ENCODE measurements at places on chromosomes 11 and 22.

DNA sequence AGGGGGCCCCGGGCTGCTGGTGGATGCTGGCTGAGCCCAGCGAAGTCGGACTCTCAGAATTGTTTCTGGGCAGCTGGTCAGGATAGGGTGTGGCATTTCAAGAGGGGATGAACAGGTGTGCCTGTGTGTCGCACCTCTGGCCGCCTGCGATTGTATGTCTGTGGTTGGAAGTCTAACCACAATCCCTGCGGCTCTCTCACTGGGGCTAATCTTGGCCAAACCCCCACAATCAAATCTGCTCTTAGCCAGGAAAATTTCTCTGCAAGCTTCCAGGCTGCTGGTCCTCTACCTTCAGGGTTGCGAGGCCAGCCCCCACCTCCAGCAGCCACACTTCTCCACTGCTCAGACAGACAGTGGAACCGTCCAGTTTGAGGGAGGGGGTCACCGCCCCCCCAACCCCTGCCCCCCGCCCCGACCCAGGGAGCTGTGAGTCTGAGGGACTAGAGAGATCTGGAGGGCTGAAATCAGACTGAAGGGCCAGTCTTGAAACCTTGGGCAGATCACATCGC, 953 bp downstream of the ATG16L2 start:
- no peak for DNase-seq

GRCh38 chr22:35473971-35474370, 66.7 kb upstream of the RASD2 start:
- DNase-seq, result no peak

DNA sequence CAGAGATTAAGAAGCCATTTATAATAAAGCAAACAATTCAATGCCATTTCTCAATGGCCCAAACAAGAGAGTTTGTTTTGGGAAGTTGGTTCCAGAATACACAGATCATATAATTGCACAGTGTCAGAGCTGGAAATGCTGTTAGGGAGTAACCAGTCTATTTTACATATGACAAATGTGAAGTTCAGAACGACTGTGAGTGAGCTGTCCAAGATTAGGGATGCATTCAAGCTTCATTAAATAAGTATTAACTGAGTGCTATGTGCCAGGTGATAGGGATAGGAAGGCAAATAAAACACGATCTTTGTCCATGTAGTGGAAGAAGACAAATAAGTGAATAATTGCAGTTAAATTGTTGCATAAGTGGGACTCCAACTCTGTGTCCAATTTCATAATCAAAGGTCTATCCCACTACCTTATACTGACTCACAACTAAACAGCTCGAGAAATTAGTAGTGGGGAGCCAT, 33.1 kb upstream of the PICALM start:
- DNase-seq, result no peak

DNA sequence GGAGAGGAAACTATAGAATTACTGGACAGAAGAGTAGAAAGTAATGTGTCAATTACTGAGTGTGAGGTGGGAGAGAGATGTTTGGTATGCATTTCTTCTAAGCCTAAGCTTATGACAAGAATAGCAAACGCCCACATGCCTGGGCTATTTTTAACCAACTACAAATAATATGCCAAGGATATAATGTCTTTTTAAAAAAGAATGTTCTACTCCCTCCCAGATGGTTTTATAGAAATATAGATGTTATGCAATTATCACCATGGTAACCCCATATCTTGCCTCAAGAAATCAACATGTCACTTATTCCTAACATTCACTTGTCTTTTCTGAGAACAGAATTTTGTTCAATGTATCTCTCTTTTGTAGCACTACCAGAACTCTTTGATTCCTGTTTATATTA, 996.7 kb upstream of the CHORDC1 start:
- DNase-seq, result no peak

DNA sequence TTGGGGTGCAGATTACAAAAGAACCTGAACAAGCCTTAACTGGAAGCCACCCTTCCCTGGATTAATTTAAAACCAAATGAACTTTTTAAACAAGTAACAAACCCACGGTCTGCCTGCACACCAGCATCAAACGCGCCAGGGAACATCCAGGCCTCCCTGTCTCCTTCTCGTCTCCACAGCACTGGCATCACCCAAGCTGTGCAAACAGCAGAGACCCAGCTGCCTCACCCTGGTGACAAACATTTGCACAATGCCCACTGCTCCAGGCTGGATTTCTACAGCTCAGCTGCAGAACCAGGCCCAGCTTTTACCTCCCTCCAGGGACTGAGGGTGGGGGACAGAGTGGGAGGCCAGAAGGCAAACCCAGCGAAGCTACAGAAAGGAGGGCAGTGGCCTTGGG, 7.0 kb downstream of the RPL3 start:
- no peak for DNase-seq

GRCh38 chr11:121656328-121657090, 203.7 kb upstream of the SORL1-AS1 start:
- no peak for DNase-seq

- no peak for DNase-seq
Measured at GRCh38 chr11:69375316-69376154, 81.6 kb downstream of the MYEOV start.

DNA sequence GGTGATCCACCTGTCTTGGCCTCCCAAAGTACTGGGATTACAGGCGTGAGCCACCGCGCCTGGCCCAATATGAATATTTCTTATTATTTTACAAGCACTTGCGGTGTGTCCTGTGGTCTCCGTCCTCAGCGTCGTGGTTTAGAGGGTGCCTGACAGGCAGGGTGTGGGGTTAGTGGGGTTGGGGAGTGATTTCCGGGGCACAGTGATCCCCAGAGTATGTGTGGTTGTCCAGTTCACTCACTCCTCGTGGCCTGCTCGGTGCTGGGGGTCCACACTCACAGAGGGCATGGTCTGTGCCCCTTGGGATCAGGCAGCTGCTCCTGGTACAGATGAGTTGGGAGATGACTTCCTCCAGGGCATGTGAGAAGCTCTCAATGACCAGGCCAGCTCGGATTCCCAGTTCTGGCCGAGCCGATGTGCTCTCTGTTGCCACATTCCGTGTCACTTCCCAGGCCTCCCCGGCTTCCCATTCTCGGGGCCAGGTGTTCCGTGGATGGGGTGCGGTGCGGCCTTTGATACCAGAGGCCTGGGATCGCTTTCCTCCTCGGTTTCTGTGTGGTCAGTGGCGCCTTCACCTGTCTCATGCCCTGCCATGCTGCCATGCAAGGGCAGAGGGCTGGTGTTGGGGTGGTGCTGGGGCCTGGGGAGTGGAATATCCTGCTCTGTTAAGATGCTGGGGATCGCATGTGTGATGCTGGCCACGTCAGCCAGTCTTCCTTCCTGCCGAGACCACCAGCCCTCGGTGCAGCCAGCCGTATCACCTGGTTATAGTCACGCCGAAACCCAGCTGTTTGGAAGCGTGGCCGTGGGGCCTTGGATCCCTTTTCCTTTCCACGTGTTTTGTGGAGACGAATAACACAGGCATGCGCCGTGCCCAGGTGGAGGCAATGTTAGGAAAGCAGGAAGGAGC, 39.6 kb downstream of the PARVB start:
- no peak for DNase-seq
